Stimulated activated CD8-positive, alpha-beta memory T cell treated with anti-CD3 and anti-CD28 coated beads, Interleukin-7, amount 100 ng/mL, for 48 hours (primary cell): ENCODE measurements at places on chromosomes 6 and 20.

DNA sequence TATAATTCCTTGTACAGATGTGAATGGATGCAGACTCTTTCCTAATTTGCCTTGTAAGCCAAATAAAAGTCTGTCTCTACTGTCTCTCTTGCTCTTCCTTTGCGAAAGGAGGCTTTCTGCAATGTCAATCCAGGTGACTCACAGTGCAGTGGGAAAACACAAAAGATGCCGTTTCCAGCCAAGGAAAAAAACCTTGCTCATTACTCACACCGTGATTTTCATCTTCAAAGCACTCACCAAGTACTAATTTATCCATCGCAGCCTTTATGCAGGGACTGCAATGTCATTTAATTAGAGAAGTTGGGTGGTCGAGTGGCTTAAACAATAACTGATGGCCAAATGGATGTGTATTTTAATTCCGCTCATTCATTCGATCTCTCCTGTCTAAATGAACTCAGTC, 23.8 kb downstream of the SAYSD1 start:
- no peak for DNase-seq

GRCh38 chr6:16248271-16248853, 10.0 kb downstream of the GMPR start:
- DNase-seq: no peak

DNA sequence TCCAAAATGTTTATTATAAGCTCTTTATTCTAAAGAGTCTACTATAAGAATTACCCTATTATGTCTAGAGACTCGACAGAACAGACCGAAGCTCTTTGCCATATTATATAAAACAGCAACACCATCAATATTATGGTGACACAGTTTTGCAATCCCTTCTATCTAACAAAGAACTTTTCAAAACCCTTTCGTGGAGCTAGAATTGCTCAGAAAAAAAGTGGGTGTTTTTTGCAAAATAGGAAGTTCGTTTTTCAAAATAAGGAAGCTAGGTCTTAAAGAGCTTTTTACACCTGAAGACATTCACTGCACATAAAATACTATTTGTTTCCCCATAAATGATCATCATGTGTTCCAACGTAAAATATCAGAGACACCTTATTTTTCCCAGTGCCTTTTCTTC, 240.0 kb downstream of the FOXC1 start:
- DNase-seq: no peak

DNA sequence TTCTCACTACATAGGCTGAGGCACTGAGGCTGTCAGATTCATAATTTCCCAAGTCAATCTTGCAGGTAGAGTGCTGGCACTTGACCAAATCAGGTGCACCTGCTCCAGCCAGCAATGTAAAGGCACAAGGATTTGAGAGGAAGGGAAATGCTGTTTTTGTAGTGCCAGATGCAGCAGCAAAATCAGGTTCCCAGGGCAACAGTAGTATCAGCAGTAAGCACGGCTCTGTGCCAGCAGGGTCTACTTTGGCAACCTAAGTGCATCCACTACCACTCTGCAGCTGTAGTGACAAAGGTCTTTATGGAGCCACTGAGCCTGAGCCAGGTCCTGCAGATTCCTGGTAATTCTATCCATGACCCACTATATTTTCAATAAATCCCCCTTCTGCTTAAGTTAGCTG, 329.5 kb downstream of the TPBG start:
- DNase-seq: no peak

DNA sequence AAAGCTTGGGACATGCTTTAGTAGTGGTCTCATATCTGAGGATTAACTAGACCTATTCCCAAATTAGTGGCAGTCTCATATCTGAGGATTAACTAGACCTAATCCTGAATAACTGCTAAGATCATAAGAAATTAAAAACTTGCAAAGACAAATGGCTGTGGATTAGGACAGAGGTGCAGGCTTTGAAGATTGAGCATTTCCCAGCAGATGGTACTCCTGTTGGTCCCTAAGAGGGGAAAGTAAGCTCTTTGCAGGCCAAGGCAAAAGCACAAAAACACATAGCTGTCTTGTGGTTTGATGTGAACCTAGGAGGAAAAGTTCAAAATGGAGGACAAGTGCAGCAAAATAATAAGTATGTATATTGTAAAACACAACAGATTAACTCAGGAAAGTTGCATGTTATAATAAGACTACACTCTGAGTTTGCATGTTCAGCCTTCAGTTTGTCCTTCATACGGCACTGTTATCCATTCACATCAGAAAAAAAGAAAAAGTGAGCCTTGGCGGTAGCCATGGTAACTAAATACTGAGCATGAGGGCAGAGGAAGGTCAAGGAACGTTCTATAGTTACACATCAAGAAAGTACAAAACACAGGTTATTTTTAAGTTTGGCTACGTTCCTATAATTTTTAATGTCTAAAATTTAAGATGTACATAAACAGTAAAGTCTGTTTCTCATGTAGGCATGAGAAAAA, 62.8 kb downstream of the FILIP1 start:
- DNase-seq: no peak

- no peak for DNase-seq
Observed at GRCh38 chr6:154268486-154268885, 88.1 kb downstream of the IPCEF1 start.

DNA sequence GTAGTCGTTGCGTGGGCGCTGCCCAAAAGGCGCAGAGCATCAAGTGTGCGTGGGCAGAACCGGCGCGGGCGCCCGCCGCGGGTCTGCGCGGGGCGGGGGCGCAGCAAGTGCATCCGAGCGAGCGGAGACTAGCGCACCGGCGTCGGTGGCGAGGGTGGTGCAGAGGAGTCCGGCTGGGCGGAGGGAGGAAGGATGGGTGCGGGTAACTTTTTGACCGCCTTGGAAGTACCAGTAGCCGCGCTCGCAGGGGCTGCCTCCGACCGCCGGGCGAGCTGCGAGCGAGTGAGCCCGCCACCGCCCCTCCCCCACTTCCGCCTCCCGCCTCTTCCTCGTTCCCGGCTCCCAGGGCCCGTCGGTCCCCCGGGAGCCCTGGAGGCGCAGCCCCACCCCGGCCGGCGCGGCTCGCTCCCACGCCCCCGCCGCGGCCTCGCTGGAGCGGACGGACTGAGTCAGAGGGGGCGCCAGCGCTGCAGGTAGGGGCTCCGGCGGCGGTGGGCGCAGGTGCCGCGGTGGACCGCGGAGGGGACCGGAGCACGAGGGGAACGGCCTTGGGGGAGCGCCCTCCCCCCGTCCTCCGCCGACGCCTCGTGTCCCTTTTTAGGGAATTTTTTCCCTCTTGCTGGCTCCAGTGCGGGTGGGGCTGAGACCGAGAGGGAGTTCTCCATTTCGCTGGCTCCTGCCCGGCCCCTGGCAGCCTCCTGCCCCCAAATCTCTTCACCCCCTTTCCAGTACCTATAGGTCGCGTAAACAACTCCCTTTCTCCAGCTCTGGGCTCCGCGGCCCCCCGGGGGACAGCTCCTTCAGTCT, 1.6 kb upstream of the DBNDD2 start:
- DNase-seq: no peak

DNA sequence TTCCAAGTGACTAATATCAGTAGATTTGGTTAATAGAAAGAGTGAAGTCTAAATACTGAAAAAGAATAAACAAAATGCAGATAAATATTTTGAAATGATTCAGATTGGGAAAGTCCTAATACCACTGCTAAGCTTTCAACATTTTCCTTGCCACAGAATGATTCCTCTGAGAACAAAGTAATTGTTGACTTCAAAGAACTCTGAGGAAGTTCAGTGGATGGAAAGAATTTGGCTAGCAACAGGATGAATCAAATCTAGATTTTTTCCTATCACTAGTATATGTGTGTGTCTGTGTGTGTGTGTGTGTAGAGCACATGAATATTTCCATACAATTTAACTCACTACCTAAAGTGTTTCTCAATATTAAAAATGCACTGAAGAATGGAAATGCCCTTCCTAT, 107.9 kb upstream of the PREP start:
- no peak for DNase-seq

GRCh38 chr6:101853231-101854085, 459.9 kb downstream of the GRIK2 start:
- no peak for DNase-seq

- no peak for DNase-seq
Observed at GRCh38 chr6:121506761-121507754, 71.6 kb downstream of the GJA1 start.

DNA sequence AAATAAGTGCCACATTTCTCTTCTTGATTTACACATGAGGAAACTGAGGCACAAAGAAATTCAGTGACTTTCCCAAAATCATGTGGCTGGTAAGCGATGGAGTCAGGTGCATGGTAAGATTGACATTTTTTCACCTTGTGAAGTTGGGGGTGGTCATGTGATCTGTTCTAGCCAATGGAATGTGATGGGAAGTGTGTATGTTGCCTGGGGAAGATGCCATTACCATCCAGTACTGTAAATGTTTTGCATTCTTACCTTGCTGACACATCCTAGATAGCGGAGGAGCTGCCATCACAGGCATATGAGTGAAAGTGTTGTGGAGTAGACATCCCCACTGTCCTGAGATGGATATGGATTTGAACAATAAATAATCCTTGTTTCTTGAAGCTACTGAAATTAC, 499.6 kb upstream of the SULF2 start:
- DNase-seq: no peak

DNA sequence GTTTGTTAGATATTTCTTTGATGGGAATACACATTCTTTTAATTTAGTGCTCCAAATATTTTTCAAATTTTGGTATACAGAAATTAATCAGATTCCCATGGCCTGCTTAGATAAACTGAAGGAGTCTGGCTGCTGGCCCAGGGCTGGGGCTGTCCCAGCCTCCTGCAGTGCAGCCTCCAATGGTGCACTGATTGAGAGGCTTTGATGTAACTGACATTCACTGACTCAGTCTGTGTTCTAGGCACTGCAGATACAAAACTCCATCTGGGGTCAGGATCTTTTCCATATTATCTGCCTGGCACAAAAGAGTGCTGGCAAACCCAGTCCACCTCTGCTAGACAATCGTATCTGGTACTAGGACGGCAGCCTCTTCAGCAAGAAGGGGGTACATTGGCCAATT, 64.8 kb downstream of the GRIK2 start:
- DNase-seq: no peak

DNA sequence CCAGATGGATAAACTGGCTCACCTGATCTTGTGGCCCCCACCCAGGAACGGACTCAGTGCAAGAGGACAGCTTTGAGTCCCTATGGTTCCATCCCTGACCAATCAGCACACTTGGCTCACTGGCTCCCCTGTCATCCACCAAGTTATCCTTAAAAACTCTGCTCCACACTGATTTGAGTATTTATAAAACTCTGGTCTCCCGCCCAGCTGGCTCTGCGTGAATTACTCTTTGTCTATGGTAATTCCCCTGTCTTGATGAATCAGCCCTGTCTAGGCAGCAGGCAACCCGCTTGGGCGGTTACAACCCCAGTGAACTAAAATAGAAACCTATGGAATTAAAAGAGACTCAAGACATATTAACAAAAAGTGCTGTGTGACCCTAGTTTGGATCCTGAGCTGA, 38.1 kb upstream of the CD83 start:
- DNase-seq: no peak

DNA sequence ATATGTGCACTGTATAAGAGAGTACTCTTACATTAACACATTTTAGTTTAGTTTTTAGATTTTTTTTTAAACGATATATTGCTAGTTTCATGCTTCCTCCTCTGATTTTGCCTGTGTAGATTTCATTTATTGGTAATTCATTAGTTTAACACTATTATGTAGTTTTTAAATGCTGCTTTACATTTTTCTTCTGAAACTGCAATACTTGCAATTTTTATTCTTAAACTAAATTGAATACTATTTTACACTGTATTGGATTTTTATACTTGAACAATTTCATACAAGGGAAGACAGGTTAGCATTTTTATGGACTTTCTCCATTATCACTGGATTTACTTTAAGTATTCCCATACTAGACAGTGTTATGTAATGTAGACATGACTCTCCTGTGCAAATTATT, 12.2 kb downstream of the RBM24 start:
- no peak for DNase-seq

DNA sequence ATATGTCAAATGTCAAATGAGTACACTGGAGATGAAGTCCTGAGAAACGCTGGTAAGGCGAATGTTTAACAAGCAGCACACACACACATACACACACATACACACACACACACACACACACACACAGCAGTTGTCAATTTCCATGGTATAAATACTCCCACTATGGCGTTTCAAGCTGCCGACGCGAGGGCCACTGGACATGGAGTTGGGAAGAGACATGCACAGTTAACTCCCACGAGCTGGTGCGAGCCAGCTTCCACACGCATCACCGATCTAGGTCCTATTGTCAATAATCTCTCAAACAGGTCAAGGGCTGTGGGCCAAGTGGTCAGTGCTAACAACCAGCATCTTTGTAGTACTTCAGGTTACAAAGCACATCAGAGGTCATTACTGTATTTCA, 58.9 kb downstream of the TRERF1 start:
- no peak for DNase-seq

GRCh38 chr6:22362361-22362760, 65.5 kb upstream of the PRL start:
- no peak for DNase-seq

DNA sequence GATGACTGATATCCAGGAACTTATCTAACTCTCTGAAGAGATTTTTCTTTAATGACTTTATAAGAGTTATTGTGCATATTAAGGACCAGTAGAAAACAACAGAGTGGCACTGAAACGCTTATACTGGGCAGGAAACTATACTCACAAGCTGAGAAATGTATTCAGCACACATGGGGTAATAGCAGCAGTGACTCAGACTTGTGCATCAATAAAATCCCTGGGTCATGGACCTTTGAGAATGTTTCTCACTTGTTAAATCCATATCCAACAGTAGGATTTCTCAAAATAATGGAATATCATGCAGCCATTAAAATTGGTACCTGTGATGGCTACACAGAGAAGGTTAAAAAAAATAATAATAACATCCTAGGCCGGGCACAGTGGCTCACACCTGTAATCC, 219.5 kb downstream of the BTBD9 start:
- DNase-seq: no peak

DNA sequence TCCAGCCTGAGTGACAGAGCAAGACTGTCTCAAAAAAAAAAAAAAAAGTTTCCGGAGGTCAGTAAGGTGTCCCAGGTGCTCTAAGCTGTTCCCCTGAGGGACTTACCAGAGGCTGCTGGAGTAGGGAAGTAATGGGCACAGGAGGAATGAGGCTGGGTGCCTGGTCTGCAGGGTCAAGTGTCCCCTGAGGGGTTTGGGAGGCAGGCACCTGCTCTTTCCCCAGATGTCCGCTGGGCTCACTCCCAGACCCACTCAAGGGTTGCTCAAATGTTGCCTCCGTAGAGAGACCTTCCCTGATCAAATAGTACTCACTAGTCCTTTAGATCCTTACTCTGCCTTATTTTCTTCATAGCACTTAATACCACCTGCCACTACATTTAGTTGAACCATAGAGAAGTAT, 5.4 kb upstream of the MAPK13 start:
- DNase-seq: no peak
